ENCODE measurements at places on chromosomes 4 and X.

GRCh38 chr4:47386561-47387235 lies 76.8 kb downstream of the COMMD8 start:
- DNase-seq = peak; percentile 38

DNA sequence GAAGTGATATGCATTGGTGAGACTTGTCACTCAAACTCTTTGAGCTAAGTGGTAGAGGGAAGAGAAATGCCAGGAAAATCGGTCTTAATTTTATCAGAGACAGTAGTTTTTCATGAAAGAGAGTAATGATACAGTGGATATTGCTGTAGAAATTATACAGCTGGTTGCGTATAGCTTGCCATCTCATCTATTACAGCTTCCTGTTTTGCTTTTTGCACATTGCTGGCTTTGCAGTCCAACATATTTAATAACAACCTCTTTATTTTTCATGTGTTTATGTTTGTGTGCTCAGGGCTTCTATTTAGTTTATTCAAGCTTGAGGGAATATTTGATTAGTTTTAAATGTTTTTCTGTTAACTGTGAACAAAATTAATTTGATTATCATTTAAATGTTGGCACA lies 11.5 kb downstream of the SMAD1 start:
- DNase-seq = no peak

DNA sequence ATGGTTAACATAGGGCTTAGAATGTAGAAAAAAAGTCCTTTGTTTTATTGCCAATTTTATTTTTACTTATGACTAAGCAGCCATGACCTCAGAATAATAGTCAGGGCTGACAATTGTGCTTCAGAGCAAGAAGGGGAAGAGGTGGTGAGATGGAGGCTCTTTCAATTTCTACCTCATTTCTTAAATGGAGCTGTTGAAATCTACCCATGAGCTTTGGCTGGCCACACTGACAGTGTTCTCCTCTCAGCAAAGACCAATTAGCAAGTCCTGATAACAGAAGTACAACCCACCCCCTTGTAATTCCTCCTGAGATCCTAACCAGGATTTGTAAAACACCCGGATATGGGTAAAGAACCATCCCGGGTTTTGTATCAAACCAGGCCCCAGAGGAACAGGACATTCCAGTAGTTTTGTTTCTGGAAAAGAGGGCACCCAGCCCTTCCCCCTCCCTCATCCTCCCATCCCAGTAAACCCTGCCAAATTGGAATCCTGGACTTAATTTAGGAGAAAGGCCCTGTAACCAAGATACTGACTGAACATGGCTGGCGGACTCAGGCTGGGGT lies at the start of gene HEPH:
Gene HEPH (plus strand): TSS at position 399 of the 563 bp plus-strand sequence. CDS start 6,324 bp downstream, outside the sequence.
- DNase-seq = no peak

- DNase-seq = peak; percentile 22
Observed at GRCh38 chrX:31213941-31214340, 142.1 kb upstream of the FTHL17 start.

- DNase-seq = no peak
Observed at GRCh38 chr4:10079256-10079655, 37.3 kb downstream of the WDR1 start.

DNA sequence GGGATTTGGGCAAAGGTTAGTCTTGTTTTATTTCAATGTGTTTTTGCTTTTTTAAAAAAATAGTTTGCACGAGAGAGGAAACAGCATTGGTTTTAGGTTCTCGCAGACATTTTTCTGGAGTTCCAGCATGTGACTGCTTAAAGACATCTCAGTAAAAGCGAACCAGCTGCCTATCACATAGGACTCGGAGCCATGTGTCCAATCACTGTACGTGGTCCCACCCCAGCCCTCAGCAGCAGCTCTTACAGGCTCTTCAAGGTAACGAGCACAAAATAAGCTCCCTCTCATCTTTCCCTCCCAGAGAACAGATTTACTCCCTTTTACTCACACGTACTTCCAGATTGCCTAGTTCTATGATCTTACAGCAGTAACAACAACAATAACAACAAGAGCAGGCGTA lies 68.7 kb downstream of the MCF2 start:
- no peak for DNase-seq

GRCh38 chr4:35739308-35739707 lies 505.0 kb downstream of the ARAP2 start:
- no peak for DNase-seq

DNA sequence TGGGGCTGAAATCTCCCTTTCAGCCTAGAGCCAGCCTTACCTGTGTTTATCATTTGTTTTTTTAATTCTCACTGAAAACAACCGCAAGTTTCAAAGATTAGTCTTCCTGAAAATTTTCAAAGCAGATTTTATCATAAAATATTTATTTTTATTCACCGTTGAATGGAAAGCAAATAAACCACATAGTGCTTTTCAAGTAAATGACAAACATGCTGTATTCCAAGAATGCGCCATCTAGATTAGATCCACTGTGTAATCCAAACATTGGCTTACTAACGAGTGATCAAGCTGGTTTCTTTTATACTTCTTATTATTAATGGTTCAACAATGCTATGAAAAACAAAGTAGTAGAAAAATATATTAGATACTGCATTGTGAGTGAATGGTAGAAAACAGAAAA lies 1176.2 kb upstream of the IGFBP7 start:
- DNase-seq = no peak

GRCh38 chr4:40363382-40363920 lies 28.3 kb downstream of the CHRNA9 start:
- no peak for DNase-seq

DNA sequence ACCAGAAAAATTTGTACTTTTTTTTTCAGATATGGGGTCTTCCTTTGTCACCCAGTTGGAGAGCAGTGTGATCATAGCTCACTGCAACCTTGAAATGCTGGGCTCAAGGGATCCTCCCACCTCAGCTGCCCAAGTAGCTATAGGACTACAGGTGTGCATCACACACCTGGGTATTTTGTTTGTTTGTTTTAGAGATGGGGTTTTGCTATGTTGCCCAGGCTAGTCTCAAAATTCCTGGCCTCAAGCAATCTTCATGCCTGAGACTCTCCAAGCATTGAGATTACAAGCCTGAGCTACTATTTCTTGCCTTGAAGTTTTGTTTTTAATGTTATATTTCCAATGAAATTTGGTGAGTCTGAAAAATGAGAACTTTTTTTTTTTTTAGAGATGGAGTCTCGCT lies 847.8 kb downstream of the TRIML1 start:
- DNase-seq = no peak

- DNase-seq = no peak
Observed at GRCh38 chr4:73902817-73903547, 33.8 kb downstream of the CXCL1 start.

DNA sequence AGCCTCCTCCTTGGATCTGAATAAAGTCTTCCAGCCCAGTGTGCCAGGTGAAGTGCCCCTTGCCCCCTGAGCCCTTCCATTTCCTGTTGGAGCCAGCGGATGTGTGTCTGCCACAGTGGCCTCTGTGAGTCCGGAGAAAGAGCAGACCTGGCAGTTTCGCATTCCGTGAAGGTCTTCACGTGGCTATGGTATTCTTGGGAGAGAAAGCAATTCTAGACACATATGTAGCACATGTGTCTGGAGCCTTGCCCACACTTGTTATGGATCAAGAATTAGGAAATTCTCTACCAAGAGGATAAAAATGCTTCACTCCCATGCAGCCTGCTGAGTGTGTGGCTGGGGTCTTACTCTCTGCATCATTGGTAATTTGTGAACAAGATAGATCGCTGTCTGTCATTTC lies 130.9 kb downstream of the REPS2 start:
- DNase-seq = no peak

- DNase-seq = no peak
Observed at GRCh38 chr4:148064451-148064850, 332.6 kb downstream of the ARHGAP10 start.

DNA sequence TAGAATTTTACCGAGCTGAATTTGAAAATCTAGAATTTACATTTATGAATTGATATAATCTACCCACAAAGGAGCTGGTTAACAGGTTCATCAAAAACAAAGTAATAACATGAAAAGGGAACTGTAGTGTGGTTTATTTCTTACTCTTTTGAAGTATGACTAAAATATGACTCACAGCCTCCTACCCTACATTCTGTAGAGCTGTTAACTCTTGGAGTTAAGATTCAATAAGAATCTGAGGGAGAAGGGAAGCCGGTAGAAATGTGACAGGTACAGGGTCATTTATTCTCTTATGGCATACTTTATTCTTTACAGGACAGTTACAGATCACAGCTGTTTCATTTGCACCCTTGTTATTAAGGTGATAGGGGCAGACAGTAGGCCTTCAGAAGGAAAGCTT lies 132.2 kb upstream of the FAM47B start:
- no peak for DNase-seq

GRCh38 chr4:94084155-94084554 lies 123.5 kb upstream of the SMARCAD1 start:
- no peak for DNase-seq

GRCh38 chrX:47814851-47815250 lies 21.9 kb upstream of the ZNF81 start:
- no peak for DNase-seq
